CMK (cell line): ENCODE measurements at places on chromosomes 11 and 22.

- no peak for DNase-seq
Measured at GRCh38 chr22:27676545-27677213, 124.9 kb downstream of the MN1 start.

- DNase-seq: no peak
Measured at GRCh38 chr11:8789864-8790263, 107.3 kb downstream of the RPL27A start.

- DNase-seq: no peak
Measured at GRCh38 chr22:50218996-50219727, 18.4 kb downstream of the SELENOO start.

DNA sequence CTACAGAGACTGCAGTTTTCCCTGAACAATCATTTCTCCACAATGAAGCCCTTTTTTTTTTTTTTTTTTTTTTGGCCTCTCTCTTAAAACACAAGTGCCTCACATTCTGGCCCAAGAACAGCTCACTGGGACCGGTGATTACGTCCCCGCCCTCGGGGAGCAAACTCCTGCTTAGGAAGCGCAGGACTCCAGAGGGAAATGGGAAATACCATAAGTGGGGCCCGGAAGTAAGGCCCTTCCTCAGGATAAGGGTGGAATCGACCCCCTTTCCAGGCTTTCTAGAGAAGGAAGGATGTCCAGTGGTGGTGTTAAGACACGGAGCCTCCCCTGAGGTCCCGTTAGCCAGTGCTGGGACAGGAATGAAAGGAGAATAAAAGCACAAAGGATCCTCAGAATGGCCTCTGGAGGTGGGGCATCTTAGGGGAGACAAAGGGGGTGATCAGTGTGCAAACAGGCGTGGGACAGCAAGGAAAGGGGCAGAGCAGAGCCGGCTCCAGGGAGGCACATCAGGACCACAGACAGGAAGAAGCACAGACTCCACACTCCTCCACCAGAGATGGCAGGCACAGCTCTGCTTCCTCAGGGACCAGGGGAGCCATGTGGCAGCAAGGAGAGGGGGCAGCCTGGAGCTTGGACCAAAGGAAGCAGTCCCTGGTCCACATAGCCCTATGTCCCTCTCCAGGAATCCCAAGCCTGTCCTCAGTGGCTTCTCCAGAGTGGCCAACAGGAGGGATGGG lies 61.3 kb downstream of the CHST1 start:
- DNase-seq: no peak

GRCh38 chr22:42436404-42436803 lies 4.2 kb upstream of the NFAM1 start:
- DNase-seq: no peak

DNA sequence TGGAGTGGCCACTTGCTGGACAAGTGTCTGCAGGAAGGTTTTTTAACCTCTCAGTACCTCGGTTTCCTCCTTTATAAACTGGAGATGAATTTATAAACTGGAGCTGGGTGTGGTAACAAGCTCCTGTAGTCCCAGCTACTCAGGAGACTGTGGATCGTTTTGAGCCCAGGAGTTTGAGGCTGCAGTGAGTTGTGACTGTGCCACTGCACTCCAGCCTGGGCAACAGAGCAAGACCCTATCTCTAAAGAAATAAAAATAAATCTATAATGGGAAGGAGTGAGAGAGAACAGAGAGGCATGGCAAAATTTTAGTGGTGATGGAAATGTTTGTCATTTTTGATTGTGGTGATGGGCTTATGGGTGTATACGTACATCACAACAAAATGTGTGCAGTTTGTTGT lies 1.4 kb upstream of the PDGFB start:
- DNase-seq: no peak

DNA sequence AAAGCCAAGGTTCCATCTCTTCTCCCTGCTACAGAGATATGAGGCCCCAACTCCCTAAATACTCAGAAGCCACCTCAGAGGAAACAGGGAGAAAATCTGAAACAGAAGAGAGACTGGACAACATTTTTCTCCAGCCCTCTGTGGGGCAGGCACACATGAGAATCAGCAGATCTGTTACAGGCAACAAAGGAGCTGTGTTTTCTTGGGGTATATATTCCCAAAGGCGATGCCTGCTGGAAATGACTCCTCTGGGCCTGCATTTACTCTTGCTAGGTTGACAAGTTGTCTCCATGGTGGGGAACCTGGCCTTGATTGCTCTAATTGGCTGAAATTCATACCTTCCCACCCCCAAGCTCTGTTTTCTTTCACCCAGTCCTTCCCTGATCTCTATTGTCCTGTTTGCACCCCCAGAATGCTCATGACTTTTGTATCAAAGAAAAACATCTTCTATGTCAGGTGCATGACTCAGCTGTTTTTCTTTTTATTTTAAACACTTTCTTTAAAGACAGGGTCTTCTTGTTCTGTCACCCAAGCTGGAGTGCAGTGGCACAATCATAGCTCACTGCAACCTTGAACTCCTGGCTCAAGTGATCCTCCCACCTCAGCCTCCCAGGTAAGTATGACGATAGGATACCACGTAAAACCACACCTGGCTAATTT lies 23.5 kb upstream of the P2RY6 start:
- DNase-seq: no peak

DNA sequence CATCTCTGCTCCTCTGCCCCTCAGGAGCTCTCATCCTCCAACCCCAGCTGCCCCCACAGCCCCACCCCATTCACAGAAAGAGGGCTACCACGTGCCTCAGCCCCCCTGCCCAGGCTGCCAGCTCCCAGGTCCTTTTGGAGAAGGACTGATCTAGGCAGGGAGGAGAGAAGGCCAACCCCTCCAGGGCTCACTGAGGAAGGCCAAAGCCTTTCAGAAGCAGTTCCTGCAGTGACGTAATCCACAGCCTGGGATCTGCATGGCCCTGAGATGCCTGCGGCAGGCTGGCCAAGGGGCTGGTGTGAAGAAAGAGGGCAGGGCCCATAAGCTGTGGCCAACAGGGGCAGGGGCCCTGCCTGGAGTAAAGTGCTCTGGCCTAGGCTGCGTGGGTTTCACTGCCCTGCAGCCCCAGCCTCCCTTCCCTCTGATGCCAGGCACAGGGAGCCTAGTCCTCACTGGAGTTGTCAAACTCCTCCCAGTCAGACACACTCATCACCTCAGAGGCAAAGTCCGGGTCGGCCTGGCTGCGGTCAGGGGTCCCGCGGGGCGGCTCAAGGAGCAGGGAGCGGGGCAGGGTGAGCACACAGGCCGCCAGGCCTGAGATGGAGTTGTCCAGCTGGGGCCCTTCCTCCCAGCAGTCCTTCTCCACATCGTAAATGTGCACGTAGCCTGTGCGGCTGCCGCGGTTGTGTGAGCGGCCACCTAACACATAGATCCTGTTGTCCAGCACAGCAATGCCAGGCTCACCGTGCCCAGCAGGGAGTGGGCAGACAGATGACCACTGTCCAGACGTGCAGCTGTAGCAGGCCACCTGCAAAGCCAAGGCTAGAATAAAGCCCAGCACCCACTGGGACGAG lies 4.2 kb upstream of the SCARF2 start:
- DNase-seq: no peak

GRCh38 chr11:210122-210802 lies 2.8 kb downstream of the RIC8A start:
- DNase-seq: no peak

DNA sequence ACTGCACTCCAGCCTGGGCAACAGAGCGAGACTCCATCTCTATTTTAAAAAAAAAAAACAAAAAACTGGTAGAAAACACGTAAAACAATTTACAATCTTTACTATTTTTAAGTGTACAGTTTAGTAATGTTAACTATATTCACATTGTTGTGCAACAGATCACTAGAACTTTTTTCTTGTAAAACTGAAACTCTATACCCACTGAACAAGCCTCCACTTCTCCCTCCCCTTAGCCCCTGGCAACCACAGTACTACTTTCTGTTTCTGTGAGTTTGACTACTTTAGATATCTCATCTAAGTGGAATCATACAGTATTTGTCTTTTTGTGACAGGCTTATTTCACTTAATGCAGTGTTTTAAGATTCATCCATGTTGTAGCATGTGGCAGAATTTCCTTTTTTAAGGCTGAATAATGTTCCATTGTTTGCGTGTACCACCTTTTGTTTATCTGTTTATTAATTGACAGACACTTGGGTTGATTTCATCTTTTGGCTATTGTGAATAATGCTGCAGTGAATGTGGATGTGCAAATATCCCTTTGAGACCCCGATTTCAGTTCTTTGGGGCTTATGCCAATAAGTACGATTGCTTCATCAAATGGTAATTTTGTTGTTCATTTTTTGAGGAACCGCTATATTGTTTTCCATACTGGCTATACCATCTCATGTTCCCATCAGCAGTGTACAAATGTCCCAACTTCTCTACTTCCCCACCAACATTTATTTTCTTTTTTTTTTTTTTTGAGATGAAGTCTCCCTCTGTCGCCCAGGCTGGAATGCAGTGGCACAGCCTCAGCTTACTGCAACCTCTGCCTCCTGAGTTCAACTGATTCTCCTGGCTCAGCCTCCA lies 11.0 kb downstream of the DDB2 start:
- DNase-seq: no peak
